Esophagus squamous epithelium (tissue), 5 donors: ENCODE measurements at places on chromosomes 11 and 22.

DNA sequence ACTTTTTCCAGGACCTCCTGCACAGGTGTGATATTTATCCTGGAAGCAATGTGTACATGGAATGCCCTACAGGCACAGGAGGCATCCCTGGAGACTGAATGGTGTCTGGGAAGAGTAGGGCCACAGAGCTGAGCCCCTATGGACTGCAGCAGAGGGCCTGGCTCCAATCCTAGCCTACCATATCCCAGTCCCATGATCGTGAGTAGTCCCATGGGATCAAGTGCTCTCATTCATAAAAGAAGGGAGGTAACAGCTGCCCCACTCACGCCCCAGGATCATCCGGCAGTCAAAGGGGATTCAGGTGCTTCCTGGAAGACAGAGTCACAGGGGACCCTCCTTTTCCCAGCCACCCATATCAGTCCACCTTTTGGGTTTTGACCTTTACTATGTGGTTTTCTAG lies 24.0 kb downstream of the ANKK1 start:
- no peak for DNase-seq

DNA sequence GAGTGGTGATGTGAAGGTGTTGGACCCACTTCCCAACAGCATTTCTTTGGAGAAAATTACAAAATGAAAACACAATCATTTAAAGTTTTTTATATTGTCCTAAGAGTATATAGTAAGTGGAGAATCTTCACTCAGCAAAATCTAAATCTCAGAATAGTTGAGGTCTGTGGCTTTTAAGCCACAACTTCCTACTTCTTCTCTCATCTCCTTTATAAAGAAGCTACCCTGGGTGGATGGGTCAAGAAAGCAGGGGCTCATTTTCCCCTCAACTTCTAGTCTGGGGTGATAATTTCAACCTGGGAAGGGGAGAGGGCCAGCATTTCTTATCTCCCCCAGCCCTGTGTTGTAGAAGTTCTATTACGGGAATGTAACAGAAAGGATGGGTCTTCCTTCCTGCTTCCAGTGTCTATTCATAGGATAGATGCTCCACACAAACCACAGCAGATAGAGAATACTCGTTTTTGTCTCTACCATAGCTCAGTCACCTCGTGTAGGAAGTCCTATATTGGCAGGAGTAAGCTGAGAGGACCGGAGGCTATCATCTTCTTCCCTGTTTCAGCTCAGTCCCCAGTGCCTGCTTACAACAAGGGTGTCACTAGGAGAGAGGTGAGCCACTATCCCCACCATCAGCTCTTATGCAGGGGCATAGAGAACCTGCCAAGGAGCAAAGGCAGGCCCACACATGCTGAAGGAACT lies 341.5 kb downstream of the CASP12 start:
- DNase-seq: no peak

GRCh38 chr11:2202071-2202899 lies 30.7 kb upstream of the TH start:
- DNase-seq: no peak

DNA sequence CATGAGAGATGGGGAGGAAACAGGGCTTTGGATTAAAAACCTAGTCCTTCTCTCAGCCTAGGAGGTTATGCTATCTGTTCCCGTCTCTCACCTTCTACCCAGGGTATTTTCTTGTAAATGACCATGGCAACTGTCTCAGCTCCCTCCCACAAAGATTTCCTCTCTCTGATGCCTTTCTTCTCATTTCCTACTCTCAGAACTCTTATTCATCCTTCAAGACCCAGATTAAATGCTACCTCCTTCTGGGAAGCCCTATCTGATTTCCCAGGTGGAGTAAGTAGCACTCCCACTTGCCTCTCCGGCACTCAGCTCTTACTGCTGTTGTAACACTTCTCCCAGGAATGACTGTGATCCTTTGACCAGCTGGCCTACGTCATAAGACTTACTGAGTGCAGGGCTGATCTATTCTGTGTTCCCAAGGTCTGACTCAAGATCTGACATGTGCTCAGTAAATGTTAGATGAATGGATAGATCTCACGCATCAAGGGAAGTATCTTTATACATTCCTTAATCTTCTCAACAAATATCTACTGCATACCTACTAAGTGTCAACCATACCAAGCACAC lies 175.0 kb downstream of the TENM4 start:
- DNase-seq: no peak

- DNase-seq: no peak
Measured at GRCh38 chr11:68741463-68741862, 9.9 kb downstream of the TESMIN start.

GRCh38 chr22:30043161-30043560 lies 37.1 kb upstream of the HORMAD2 start:
- DNase-seq: no peak
